ENCODE measurements at places on chromosomes 11 and 22.

DNA sequence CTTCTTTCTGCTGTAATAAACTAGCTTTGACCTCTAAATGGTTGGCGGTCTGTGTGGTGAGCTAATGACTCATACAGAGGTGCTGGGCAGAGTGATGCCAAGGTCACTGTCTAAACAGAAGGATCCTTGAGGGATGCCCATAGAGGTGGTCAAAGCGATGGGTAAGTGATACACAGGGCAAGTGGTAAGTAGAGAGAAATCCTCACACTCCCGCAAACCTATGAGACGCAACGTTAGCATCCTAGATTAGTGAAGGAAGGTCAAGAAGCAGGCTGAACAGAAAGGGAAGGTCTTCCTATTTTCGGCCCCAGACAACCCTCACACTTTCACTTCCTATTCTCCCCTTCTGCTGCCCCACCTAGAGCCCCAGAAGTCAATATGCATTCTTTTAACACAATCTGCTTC lies 65.6 kb upstream of the SESN3 start:
- peak; percentile 84 for DNase-seq

GRCh38 chr11:78100261-78100660 lies 20.6 kb upstream of the NDUFC2 start:
- no peak for DNase-seq

GRCh38 chr11:126133901-126134300 lies 71.2 kb upstream of the CDON start:
- DNase-seq, result no peak

GRCh38 chr11:65421794-65422632 lies 585 bp upstream of the NEAT1 start:
- DNase-seq, result peak; percentile 94

- no peak for DNase-seq
Measured at GRCh38 chr11:20205807-20206206, 45.5 kb upstream of the DBX1 start.

DNA sequence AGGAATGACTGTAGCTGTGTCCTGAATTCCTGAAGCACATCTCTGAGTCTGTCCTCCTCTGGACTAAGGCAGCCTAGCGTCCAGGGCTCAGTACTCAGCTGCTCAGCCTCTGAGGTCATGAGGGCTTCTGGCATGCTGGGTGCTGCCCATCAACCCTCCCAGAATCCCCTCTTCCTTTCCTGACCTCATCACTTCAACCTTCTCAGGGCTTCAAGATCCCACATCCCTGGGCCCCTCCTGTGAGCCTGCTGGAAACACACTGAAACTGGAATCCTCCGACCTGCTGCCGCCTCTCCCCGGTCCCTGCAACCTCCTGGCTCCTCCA lies 803 bp downstream of the KRTAP5-8 start:
- DNase-seq, result no peak

GRCh38 chr22:31754813-31755212 lies 994 bp downstream of the DEPDC5 start:
- DNase-seq, result no peak

DNA sequence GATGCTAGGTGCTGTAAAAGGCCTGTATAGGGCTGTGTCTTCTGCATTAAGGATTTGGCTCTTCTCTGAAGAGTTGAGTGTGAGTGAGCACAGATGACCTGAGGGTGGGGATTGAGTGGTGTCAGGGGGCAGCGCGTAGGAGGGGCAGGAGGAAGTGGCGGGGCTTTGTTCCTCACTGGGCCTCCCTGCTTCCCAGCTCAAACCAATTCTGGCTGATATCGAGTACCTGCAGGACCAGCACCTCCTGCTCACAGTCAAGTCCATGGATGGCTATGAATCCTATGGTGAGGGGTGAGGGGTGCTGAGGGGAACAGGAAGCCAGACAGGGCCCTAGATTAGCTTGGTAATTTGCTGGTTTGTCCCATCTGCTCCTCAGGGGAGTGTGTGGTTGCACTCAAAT lies 9.1 kb downstream of the PHOX2A start:
- DNase-seq, result no peak

DNA sequence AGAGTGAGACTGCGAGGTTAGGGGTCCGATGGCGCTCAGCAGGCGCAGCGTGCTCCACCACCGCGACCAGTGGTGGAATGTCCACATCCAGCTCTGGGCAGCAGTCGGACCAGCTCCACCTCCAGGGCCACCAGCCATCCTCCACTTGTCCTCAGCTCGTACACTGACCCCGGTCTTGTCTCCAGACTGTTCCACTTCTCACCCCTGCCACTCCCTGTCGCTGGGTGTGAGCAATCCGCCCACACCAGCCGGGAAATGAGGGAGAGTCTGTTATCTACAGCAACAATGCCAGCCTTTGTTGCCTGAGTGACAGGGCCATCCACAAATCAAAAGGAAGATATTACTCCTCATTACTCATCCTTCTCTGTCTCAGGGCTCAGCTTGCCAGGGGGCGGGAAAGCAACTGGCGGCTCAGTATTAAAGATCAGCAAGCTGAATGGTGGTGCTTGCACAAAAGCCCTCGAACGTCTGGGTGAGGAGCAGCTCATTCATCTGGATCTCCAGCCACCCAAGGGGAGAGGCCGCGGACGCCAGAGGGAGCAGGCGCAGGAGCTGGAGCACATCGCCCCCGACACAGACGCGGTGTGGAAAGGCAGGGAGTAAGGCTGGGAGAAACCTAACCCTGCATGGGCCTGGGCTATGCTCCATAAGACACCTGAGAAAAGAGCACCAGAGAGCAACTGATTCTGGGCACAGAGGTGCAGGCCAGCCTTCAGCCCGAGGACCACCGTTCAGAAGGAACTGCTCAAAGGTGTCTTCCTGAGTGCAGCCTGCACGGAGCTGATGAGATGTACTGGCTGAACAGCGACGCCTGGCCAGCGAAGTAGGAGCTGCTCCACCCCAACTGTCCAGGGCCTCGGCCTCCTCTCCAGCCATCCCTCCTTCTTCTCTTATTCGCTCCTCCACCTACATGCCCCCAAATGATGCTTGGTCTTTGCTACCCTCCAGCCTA lies 21.9 kb downstream of the IGSF9B start:
- no peak for DNase-seq

GRCh38 chr22:30890686-30891442 lies 77.7 kb downstream of the MORC2 start:
- DNase-seq, result peak; percentile 35

GRCh38 chr11:313787-314553 lies at the start of gene IFITM1:
TSS of gene IFITM1 (plus strand) at chr11:314040. CDS start at chr11:314171, 131 bp downstream.
- DNase-seq, result peak; percentile 78

DNA sequence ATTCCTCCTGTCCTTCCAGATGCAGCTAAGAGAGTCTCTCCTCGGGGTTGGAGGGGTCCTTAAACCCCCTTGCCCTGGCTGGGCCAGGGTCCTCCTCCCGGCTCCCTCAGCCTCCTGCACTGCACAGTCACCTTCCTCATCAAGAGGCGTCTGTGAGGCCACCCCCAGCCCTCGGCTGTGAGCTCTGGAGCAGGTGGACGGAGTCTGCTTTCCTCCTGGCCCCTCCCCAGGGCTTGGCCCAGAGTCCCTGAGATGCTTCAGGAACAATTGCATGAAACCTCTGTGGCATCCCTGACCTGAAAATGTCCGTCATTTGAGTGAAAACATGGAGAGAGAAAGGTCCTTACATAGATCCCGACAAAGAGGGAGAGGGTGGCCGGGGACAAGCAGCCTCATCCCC lies 6.7 kb upstream of the FGF3 start:
- no peak for DNase-seq

GRCh38 chr11:130216221-130216550 lies 56.6 kb downstream of the ST14 start:
- no peak for DNase-seq

DNA sequence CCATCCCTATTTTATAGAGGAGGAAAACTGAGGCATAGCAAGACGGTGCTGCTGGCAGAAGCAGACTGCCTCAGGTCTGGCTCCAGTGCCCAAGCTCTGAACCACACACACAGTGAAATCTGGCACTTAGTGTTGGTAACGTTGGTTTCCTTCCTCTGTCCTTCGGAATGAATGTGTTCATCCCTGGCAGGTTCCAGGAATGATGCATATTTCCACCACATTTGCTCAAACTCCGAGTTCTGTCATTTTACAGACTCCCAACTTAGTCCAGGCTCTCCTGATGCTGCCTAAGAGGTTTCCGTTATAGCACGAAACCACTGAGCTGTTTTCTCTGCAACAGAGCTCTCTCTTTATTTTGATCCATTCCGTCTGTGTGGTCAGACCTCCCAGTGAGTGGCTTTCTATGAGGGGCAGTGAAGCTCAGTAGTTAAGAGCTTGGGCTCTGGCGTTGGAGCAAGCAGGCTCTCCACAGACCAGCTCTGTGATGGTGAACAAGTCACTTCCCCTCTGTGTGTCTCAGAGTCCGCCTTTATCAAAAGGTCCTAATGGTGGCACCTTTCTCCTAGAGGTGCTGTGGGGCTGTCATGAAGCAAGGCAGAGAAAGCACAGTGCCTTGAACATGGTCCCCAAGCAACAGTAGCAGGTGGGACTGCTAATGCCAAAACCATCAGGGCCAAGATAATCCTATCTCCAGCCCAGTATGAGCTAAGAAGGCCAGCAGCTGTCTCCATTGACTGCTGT lies 200.3 kb downstream of the MYO18B start:
- no peak for DNase-seq

DNA sequence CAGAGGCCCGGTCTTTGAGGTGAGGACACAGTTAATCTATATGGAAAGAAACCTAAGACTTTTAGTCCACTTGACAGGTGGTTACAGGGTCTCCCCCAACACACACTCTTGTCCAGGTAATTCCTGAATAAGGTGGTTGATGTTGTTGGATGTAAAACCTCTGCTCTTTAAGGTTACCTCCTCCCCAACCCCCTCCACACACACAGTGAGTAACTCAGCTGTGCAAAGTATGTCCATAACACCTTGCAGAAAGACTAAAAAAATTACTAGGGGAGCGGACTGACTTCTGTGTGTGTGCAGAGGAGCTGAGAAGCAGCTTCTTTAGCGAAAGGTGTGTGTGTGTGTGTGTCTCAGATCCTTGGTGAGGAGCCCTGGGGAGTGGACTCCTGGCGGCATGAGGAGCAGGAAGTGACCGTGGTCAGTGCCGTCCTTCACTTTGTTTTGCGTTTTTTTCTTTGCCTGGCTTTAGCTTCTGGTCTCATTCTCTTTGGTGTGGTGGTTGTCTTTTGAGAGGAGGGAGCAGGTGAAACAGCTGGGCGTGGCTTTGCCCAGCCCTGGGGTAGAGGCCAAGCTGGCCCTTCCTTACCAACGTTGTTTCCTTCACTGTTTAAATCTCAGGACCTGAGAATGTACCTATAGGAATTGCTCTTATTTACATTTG lies 1.7 kb downstream of the ZBED4 start:
- no peak for DNase-seq

- DNase-seq, result no peak
Measured at GRCh38 chr11:106524436-106524835, 447.0 kb downstream of the AASDHPPT start.

DNA sequence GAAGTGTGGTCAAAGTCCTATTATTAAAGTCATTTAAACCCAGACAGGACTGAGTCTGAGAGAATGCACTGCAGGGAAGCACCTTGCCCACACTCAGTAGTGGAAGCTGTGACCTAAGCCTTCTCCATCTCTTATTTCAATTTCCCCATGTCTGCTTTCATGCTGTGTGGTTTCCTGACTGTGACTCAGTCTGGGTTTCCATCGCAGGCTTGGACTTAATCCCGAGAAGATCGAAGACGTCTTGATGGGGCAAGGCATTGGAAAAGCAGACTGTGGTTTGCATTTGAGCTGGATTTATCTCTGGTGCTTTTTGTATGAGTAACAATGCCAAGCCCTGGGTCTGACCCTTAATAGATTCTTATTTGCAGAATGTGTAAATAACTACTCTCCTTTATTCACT lies 238.9 kb downstream of the NTM start:
- no peak for DNase-seq

GRCh38 chr11:76232026-76232665 lies 25.8 kb upstream of the WNT11 start:
- DNase-seq, result no peak

GRCh38 chr11:70164705-70165104 lies 38.4 kb upstream of the FADD start:
- no peak for DNase-seq
